ENCODE measurements at places on chromosomes 2 and 18.

- no peak for DNase-seq
Observed at GRCh38 chr18:23900994-23901393, 113.6 kb upstream of the TTC39C start.

DNA sequence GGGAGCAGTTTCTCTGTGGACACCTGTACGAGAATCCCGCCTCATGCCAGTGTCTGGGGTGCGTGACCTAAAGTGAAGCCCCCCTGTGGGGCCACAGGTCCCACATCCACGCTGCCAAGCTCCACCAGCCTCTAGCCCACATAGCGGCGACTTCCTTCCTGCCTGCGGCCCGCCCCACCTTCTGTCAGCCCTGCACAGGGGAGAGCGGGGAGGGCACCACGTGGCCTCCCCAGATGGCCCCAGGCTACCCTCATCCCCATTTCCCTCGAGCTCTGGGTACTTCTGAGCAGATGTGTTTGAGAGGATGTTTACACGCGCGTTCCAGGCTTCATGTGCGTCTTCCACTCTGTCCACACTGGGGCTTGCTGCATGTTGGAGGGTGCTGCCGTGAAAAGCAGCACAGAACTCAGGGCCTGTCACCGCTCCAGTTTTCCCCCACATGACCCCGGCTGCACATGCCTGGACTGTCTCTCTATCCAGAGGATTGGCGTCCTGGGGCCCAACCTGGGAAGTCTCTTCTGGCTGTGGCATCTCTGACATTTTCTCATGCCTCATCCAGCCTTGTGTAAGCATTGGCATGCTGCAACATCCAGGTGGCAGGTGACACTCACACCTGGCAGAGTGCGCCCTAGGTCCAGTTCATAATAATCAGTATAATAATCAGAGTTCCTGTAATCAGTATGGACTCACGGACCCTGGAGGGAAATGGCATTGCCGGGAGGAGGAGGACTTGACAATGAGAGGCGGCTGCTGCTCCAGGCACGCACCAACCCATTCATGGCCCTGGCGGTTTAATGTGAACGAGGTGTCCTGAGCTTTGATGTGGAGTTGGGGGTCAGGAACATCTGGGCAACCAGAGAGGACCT is 146.3 kb upstream of the TWIST2 start:
- DNase-seq: no peak

GRCh38 chr18:4126939-4127338 is 328.2 kb downstream of the DLGAP1 start:
- DNase-seq: no peak

DNA sequence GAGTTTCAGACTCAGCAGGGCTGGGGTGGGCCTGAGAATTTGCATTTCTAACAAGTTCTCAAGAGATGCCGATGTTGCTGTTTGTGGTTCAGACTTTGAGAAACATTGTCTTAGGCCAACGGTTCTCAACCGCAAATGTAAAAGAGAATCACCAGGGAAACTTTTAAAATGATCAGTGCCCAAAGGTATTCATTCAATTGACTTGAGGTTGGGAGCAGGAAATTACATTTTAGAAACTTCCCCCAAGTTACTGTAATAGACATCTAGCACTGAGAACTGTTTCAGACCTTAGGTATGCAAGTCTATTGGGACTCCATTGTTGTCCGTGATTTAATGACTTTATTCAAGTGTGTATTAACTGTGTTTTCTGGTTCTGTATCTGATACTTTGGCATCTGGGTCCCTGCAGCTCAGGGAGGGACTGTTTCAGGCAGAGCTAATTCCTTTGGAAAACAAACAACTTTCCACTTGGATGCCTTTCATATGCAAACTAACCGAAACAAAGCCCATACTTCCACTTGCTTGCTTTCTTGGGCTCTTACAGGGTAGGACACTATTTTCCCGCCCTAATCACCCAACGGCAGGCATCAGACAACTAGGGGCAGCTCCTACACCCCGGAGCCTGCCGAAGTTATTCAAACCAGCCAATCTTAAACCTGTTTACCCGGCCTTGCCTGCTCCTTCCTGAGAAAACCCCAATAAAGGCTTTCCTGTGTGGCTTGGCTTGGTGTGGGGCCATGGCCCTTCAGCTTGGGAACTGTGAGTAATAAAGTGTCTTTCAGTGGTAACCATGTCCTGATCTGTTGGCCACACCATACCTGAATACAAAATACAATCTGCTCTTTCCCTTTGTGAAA is 97.6 kb downstream of the POLE4 start:
- DNase-seq: no peak

GRCh38 chr2:121044412-121044811 is 240.6 kb downstream of the TFCP2L1 start:
- no peak for DNase-seq

DNA sequence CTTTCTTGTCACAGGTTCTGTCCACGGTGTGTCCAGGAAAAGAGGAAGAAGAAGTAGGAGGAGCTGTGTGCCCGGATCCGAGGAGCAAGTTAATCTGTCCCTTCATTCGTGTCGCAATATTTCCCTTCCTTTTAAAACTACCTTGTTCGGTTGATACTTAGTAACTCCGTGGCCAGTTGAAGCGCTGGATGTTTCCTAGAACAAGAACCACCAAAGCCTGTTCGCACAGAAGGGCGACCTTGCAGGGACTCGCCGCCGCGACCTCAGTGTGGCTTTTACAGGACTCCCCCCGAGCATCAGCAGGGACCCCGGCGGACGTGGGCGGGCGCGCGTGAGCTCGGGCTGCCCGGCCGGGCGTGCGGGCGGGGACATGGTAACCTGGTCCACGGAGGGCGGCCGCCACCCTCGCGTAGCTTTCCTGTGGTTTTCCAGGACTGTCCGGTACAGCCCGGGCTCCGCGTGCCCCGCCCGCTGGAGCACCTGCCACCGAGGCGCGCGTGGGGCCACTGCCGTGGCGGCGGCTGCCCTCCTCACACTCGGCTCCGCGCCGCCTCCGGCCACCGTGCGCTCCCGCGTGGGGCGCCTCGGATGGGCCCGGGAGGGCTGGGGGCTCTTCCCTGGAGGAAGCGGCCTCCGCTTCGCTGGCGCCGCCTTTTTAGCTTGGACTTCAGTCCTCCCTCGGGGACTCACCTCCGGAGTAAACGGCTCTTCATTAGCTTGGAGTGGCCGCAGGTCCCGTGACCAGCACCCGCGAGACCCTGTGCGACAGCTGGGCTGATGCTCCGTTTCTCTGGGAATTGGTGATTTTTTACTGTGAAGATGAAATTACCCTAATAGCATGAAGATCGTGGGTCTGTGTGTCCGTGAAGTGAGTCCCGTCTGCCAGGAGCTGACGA is 9.2 kb upstream of the D2HGDH start:
- peak; percentile 0 for DNase-seq

DNA sequence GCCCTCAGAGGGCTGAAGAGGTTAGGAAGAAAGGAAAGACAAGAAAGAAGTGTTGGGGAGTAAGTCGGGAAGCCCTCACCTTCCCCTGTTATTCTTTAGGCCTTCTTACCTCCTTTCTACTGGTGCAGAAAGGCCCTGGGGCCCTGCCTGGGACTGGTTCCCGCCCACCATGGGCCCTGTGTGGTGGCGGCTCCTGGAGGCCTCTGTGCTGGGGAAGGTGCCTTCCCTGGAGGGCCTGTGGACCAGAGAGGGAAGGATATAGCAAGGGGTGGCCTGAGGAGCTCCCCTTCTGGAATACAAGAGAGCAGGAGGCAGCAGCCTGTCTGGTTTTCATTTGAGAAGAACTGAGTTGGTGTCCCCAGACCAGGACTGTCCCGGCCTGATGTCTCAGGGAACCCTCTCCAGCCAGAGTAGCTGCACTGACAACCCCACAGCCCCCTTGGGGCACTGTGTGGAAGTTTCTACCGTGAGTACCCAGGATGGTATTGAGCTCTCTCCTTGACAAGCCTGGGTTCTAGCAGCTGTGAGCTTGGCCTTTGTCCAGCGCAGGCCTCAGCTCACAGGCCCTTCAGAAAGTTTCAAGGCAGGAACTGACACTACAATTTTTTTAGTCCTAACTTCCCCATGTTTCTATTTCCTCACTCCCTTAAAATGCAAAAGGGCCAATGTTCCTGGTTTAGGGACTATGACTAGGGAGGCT is 47.1 kb downstream of the EFR3B start:
- no peak for DNase-seq

GRCh38 chr2:139080244-139080643 is 300.1 kb upstream of the NXPH2 start:
- DNase-seq: no peak

DNA sequence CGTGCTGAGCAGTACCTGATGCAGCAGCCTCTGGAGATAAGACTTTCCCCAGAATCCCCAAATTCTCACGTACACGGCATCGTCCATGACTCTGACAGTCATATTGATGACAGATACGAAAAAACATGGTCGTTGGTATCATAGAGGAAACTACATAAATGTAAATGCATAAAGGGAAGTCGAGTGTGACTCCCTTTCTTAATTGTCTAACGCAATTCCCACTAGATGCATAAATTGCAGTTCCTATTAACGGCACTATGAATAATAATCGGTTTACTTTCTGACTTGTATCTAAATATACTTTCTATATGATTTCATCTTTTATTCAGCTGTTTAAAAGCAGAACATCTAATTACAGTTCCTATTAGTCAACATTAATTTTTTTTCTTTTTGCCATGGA is 322.6 kb upstream of the REV1 start:
- no peak for DNase-seq

DNA sequence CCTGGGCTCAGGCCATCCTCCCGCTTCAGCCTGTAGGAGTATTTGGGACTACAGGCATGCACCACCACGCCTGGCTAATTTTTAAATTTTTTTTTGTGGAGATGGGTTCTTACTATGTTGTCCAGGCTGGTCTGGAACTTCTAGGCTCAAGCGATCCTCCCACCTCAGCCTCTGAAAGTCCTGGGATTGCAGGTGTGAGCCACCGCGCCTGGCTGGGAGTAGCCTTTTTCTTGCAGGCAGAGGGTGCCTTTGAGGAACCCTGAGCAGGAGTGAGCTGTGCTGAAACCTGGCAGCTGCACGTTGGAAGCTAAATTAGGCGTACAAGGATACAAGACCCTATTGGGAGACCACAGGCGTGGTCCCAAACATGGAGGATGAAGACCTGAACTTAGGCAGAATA is 8.0 kb downstream of the CTDSP1 start:
- no peak for DNase-seq

DNA sequence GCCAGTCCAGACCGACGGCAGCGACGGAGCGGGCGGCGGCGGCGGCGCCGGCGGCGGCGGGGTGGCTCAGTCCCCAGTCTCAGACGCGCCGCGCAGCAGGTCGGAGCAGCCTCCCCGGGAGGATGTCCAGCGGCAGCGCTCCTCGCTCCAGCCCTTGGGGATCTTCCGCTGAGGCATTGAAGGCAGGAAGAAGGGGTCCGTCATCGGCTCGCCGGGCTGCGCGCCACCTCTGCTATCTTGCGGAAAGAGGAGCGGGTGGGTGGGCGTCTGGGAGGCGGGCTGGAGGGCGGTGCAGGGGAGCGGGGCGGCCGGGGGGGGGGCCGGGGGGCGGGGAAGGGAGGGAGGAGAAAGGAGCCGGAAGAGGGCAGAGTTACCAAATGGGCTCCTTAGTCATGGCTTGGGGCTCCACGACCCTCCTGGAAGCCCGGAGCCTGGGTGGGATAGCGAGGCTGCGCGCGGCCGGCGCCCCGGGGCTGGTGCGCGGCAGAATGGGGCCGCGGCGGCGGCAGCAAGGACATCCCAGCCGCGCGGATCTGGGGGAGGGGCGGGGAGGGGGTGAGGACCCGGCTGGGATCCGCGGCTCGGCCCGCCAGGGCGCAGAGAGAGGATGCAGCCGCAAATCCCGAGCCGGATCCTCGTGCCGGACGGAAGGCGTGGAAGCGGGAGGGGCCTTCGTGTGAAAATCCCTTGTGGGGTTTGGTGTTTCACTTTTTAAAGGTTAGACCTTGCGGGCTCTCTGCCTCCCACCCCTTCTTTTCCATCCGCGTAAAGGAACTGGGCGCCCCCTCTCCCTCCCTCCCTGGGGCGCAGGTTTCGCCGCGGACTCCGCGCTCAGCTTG is at the start of gene NETO1:
NETO1 (minus strand) TSS at position 242 of the 839 bp plus-strand sequence. CDS start 696 bp downstream, outside the sequence.
- peak; percentile 37 for DNase-seq

DNA sequence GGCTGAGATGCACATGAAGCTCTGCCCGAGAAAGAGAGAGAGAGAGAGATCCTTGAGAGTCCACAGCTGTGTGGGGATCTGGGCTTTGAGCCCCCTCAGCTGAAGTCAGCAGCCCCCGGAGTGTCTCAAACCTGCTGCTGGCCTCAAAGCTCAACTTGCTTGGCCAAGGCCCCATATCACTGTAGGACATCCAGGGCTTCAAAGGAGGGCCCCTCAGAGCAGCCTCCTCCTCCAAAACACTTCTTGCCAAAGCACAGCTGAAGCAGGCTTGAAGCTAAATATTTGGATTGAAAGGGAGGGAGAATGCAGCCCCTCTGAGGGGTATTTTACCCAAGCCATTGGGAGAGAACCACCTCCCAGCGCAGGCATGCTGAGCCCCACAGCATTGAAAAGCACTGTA is 357.6 kb downstream of the OSR1 start:
- DNase-seq: no peak

DNA sequence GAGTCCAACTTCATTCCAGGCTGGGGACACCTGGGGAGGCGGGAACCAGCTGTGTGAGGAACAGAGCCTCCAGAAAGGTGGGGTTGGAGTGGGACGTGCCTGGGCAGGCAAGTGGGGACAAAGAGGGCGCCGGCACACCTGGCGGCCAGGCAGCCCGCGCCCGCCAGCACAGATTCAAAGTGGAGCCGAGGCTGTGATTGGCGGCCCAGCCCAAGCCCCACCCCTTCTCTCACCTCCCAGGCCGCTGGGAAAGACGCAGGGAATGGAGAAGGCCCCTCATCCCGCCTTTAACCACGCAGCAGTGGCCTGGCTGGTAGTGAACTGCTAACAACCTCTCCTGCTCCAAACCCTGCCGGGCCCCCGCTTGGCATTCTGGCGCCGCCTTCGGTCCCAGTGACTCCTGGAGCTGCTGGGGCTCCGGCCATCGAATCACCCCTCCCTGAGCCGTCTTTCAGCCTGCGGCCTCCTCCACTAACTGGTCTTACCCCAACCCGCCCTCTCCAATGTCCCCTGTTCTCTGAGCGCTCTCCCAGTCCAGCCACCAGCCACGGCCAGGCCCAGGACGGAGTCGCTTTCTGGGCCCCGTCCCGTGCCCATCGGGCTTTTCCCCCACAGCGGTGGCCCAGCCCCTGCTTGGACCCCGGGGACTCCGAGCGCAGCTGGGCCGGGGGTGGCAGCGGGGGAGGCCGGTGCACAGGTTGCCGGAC is 27.9 kb upstream of the PTMA start:
- peak; percentile 49 for DNase-seq

DNA sequence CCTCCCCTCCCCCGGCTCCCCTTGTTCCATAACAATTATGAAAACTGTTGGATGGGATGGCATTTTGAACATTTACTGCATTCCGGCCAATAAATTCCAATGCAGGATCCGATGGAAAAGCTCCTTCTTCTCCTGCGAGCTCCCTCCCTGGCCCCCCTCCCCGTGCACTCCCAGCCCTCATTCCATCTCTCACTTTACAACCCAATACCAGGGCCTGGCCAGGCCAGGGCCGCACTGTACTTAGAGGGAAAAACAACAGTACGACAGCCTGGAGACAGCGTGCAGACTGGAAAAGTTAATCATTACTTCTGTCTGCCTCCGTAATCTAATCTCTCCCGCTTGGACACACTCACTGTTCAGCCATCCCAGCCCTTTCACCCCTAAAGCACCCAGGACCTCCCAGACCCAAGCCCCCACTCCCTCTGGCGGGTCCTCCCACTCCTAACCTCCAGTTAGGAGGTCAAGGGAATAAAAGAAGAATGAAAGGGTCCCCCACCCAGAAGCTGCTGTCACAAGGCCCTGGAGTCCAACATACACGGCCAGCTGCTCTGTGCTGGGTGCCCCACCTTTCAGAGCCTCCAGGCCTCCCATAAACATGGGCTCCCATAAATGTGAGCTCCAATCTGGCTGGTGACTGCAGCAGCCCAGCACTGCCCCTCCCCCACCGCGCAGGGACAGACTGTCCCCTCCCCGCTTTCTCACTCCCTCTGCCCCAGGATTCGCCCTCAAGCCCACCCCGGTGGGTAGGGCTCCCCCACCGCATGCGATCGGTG is 20.6 kb downstream of the SMAD7 start:
- no peak for DNase-seq

Data from NCI-H1105 (cell line).